Activated T-cell treated with anti-CD3 and anti-CD28 coated beads for 24 hours (primary cell): ENCODE measurements at places on chromosomes 2 and 18.

- DNase-seq, result no peak
These were observed 55.0 kb downstream of the PKDCC start for GRCh38 chr2:42102591-42103450.

DNA sequence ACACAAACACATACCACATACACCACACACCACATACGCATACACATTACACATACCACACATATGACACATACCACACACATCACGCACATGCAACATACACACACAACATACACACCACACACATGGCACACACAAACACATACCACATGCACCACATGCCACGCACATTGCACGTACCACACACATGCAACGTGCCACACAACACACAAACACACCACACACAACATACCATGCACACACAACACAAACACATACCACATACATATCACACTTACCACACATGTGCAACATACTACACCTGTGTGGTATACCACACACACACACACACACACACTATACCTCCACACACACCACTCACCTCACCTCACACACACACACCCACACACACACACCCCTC is 15.0 kb downstream of the TMEM177 start:
- DNase-seq, result no peak

GRCh38 chr18:39602131-39602530 is 2036.5 kb upstream of the CELF4 start:
- DNase-seq, result no peak

DNA sequence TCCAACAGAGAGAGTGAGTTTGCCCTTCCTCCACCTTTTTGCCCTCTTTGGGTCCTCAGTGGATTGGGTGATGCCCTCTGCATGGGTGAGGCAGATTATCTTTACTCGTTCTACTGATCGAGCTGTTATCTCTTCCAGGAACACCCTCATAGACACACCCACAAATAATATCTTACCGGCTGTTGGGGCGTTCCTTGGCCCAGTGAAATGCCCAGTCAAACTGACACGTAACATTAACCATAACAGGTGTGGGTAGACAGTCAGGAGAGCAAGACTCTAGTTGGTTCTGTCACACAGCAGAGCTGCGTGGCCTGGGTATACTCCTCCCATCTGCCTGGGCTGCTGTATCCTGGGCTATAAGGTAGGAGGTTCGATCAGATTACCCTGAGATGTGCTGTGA is 144.1 kb downstream of the AGAP1 start:
- no peak for DNase-seq

GRCh38 chr2:149814049-149814448 is 226.5 kb upstream of the MMADHC start:
- DNase-seq, result no peak

DNA sequence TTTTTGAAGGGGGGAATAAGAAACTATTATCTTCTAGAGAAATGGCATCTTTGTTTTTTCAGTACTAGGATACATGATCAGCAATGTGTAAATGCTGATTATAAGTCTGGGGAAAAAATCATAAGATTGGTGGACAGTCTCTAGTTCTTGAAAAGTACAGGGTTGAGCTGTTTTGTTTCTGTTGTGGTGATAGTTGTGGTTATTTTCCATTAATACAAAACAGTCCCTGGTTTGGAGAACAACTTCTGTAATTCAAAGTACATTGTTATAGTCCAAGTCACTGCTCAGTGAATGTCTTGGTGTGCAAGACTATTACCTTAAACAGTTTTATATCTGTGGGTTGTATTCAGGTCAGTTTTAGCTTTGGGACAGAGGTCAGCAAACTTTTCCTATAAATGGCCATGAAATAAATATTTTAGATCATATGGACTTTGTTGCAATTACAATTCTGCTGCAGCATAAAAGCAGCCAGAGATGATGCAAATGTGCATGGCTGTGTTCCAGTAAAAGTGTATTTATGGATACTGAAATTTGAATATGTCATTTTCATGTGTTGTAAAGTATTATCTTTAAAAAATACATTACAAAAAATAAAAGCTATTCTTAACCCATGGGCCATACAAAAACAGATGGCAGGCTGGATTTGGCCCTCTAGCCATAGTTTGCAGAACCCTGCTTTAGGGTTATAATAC is 111.0 kb downstream of the CERS6 start:
- no peak for DNase-seq

DNA sequence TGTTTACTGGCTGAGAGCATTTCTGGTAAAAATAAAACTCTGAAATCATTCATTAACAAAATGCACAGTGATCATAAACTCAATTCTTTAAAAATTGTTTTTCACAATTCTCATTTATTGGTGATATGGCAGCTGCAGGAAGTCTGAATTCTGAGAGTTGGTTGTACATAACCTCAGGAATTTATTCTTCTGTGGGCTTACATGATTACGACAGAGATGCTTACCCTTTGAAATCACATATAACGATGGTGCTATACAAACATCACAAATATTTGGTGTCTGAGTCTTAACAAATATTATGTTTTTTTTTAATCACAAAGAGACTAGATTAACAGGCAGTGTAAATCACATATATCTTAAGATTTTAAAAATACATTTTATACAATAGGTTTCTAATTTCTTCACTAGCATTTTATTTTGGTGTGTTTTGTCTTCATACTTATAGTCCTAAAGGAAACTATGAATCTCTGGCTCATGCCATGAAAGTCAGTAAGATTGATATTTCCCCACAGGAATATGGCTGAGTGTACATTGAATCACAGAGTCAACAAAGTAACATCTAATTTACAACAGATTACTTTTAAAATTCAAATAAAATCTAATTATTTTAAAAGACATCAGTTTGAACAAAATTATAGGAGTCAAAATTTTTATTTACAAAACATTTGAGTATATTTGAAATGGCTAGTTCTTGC is 318.8 kb upstream of the THUMPD2 start:
- DNase-seq, result no peak

DNA sequence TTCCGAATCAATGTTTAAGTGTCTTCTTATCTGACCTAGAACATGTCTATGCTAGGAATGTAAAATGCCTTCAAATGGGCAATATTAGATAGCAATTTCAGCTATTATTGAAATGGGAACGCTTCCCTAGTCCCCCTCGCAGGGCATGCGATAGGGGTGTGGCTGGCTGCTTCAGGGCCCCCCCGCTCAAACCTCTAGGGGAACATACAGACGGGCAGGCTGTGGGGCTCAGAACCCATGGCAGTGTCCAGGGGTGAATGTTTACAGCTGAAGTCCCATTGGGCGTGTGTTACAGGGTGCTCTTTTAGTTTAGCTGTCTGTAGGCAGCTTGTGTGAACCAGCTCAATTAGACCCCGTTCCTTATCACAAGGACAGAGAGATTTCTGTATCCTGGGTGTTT is 315.9 kb downstream of the DSEL start:
- DNase-seq, result no peak

GRCh38 chr2:63424329-63425078 is 163.8 kb downstream of the WDPCP start:
- no peak for DNase-seq

- DNase-seq, result no peak
These were observed 1548.8 kb upstream of the LRRTM1 start for GRCh38 chr2:81853341-81853740.

- DNase-seq, result no peak
These were observed 145.4 kb downstream of the LPIN1 start for GRCh38 chr2:11891671-11892440.

GRCh38 chr18:75474332-75474731 is 46.8 kb upstream of the SMIM21 start:
- DNase-seq, result no peak

- DNase-seq, result no peak
These were observed 53.4 kb downstream of the THADA start for GRCh38 chr2:43542285-43542933.

DNA sequence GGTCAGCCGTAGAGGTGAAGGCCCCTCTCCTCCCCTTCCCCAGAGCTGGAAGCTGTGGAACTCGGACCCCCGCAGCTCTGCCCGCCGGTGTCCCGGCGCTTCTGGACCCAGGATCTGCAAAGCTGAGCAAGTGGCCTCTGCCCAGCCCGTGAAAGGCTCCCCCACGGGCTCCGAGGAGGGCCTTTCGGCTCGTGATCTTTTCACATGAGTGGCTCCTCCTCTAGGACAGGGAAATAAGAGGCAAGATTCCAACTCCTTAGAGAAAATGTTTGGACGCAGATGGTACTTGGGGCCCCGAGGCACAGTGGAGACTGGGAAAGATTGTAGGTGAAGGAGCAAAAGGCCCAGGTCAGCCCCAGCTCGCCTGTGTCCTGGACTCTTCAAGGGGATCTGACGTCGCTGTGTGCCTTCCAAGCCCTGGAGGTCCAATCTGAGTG is 48.2 kb upstream of the SP3 start:
- DNase-seq, result no peak

DNA sequence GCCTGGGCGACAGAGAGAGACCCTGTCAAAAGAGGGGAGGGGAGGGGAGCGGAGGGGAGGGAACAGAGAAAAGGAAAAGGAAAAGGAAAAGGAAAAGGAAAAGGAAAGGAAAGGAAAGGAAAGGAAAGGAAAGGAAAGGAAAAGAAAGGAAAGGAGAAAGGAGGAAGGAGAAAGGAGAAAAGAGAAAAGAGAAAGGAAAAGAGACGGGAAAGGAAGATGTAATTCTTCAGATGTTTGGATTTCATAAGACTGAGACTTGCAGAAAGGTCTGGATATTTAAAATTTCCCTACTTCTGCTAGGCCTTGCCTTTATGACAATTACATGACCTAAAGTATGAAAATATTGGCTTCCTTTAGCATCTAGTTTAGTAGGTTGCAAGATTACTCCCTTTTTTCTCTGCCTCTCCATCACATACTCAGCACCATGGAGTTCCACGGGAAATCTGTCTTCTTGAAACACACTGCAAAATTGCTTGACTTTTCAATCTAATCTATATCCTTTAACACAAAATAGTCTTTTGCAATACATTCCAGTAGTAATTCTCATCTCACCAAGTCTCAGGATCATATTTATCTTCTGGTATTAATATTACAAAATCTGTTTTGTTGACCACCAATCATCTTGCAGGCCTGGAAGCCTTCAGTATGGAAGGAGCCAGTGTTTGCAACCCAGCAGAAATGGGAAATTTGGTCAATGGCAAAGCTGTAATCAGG is 383.5 kb downstream of the ZEB2 start:
- DNase-seq, result no peak

DNA sequence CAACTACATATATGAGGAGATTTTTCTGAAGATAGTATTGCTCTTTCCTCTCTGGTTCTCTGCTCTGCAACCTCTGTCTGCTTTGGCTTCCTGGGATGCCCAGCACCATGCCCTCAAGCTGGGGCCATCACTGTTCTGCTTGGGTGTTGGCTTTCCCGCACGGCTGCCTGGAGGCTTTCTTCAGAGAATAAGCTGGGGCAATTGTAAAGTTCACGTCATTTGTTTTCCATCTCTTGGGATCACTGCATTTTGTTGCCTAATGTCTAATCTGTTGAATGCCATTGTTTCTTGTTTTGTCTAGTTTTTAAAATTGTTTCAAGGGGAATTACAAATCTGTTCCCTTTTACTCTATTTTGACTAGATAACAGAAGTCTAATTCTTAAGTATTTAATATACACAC is 437.3 kb upstream of the NRP2 start:
- no peak for DNase-seq

GRCh38 chr2:46976556-46977279 is 61.1 kb upstream of the MCFD2 start:
- no peak for DNase-seq

GRCh38 chr2:41958251-41958650 is 89.6 kb upstream of the PKDCC start:
- no peak for DNase-seq

- DNase-seq, result no peak
These were observed 1.9 kb downstream of the MAP4K3 start for GRCh38 chr2:39435234-39435633.

GRCh38 chr2:113973810-113974209 is 83.9 kb downstream of the ACTR3 start:
- DNase-seq, result no peak

GRCh38 chr18:57595347-57595746 is 8.8 kb upstream of the FECH start:
- DNase-seq, result no peak

- DNase-seq, result no peak
These were observed 334.1 kb downstream of the GBX2 start for GRCh38 chr2:235833971-235834620.

GRCh38 chr2:212626371-212626918 is 87.8 kb upstream of the ERBB4 start:
- DNase-seq, result no peak

- no peak for DNase-seq
These were observed 51.6 kb upstream of the FHL2 start for GRCh38 chr2:105450471-105450870.

- no peak for DNase-seq
These were observed 87.6 kb downstream of the TTC27 start for GRCh38 chr2:32715391-32715841.

DNA sequence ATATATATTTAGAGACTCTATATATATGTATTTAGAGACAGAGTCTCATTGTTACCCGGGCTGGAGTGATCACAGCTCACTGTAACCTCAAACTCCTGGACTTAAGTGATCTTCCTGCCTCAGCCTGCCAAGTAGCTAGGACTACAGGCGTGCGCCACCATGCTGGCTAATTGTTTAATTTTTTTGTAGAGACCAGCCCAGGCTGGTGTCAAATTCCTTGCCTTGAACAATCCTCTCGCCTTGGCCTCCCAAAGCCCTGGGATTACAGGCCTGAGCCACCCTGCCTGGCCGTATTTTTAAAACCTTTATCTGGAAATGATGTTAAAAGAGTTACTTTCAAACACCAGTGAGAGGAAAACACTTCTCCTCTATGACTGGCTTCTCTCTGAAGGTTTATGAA is 30.9 kb upstream of the PGAP1 start:
- no peak for DNase-seq

DNA sequence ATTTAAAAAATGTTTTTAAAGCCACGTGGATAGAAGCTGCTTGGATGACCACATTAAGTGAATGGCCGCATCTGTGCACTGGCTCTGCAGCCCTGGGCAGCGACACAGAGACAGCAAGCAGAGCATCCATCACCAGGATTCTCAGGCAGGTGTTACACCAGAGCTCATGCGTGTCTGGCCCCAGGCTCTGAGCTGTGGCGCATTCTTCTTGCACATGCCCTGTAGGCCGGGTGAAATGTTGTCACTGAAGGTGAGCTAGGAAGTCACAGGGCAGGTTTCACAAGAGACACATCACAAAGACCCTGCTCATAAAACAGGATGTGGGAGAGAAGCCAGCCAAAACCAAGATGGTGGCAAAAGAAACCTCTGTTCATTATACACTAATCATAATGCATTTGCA is 8.4 kb upstream of the PXDN start:
- DNase-seq, result no peak

DNA sequence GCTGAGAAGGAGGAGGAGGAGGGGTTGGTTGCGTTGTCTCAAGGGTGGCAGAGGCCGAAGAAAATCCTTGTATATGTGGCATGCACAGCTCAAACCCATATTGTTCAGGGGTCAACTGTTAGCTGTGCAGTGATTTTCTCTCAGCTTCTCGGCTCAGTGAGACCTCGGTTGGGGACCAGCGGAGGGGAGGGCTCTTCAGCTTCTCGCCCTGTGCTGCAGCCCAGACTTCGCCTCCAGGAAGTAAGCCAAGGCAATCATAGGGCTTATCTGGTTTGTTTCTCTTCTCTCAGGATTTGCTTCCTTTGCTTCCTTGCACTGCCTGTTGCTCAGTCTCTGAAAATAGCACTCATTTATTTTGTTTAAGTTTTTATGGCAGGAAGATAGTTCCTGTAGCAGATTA is 85.5 kb downstream of the SOWAHC start:
- no peak for DNase-seq

- no peak for DNase-seq
These were observed 114.8 kb downstream of the GAREM1 start for GRCh38 chr18:32355896-32356295.

GRCh38 chr18:52045946-52046675 is 293.9 kb upstream of the DCC start:
- DNase-seq, result no peak

- no peak for DNase-seq
These were observed 864.7 kb downstream of the TRIB2 start for GRCh38 chr2:13581471-13581870.
